ENCODE measurements at places on chromosomes 3 and 15.

GRCh38 chr3:36511791-36512486, 131.6 kb downstream of the STAC start:
- DNase-seq: no peak

DNA sequence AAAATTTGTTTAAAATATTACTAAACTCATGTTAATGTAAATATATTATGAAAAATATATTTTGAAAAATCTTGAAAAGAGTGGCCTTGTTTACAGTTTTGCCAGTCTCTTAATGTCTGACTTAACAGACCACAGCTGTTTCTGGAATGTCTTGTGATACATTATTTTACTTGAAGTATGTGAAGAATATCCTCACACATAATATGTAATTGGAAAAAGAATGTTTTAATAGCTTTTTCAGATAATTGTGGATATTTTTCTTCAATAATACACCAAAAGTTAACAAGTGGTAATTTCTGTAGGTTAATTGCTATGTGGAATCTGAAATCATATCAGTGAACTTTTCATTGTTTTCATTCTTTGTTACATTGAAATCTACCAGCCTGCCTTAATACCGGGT, 101.3 kb downstream of the UBE2E2 start:
- DNase-seq: no peak

- peak; percentile 54 for DNase-seq
Measured at GRCh38 chr3:65439641-65440284, 599.0 kb downstream of the MAGI1 start.

- DNase-seq: no peak
Measured at GRCh38 chr3:101940521-101941317, 91.4 kb downstream of the NFKBIZ start.

DNA sequence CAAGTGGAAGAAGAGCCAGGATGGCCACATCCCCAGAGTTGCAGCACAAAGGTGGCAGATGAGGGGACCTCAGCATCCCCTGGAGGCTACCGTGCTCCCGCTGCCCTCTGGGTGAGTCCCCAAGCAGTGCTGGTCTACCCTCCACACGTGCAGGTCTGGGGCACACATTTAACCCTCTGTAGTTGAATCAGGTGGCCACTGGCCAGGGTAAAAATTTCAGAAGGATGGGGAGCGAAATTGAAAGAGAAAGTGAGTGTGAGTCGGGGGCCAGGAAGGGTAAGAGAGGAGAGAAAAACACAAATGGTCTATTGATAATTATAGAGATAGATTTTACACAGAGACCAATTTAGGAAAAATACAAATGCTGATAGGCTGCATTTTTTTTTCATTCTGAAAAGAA, 139.5 kb upstream of the EIF1B start:
- DNase-seq: no peak

DNA sequence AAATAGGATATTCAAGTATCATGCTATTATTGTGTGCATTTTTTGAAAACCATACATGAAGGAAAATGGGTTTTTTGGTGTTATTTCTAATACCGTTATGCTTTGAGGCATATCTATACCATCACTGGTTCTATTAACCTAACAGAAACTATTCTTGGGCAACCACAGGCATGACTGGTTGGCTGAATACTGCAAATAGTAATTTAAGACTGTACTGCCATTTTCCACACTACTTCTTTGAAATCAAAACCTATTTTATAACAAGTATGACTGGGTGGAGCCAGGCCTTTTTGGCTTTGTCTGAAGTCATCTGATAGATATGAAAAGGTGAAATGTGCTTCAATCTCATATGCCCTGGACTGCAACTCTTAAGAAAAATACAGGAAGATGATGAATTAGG, 115.1 kb downstream of the ULK4 start:
- DNase-seq: no peak
